ENCODE measurements at places on chromosomes 2 and 18.
A peak's percentile ranks its signal among the peaks of the same experiment; 100 is the strongest.

GRCh38 chr2:241296767-241297166 is 18.7 kb downstream of the HDLBP start:
- DNase-seq: no peak

DNA sequence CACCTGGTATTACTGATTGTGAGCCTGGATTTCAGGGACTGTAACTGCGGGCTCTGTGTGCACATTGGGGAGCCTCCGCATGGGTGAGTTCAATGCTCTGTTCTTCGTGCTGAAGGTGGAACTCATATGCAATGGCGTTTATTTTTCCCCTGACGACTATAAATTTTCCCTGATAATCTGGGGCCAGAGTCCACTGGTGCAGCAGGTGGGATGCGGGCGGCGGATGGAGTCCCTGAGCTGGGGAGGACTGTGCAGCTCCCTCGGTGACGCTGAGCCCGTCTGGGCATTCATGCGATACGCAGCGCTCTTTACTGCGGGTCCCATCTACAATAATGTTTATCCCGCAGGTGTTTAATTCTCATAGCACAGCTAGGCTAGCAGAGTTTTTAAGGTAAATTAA is 181.6 kb upstream of the ALKAL2 start:
- DNase-seq: no peak

- no peak for DNase-seq
These were observed 279.8 kb downstream of the RBM43 start for GRCh38 chr2:150981826-150982225.

DNA sequence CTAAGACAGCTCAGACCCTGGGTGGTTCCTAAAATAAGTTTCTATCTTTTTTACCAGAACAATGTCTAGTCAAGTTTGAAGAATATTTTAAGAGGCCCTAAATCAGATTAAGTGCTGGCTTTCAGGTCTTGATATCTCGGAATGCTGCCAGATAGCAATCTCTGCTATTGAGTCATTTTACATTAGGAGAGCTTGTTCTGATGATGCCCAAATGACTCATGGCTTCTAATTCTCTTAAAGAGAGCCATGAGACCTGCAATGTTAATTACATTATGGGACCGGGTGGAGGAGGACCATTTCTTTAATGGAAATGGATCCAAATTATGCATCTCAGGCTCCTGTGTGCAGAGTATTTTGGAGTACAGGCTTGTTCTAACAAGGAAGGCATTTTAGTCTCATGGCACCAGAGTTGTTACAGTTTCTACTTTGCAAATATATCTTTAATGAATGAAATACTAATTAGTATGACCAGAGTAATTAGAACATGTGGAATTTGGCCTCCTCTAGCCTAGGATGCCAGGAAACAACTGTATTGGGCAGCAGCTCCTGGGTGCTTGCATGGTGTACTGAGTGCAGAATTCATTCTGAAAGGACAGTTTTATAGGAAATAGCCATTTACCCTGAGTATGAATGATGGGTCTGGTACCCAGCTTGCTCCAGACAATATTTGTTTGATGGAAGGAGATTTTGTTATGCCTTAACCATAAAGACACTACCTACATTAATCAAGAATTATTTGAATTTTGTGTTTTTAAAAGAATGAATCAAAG is 94.0 kb upstream of the SULT1C3 start:
- DNase-seq: no peak

DNA sequence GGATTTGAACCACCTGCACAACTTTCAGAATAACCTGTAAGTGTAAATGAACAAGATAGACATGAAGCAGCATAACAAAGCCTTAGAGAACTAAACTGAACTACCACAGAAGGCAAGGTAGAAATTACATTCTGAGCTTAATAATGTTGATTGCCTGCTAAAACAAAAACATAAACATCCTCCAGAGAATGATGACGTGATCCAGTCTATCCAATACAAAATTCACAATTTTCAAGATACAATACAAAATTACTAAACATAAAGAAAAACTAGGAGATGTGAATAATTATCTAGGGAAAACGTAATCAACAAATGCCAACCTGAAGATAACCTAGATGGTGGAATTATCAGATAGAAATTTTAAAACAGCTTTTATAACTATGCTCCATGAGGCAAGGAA is 40.7 kb upstream of the EGR4 start:
- DNase-seq: no peak

DNA sequence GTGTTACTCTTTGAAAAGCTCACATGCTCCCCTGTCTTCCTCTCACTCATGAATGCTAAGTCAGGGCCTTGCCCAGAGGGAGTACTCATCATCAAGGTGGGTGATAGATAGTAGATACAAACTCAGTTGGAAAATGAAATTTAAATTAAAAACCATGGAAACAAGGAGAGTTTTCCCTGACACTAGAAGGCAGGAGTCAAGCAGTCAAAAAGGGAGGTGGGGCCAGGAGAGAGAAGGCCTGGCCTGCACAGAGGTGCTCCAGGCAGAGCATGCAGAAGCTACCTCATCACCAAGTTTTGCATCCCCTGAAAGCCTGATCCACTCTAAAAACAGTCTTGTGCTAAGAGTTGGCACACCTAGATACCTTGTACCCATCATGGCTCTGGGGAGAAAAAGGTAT is 143.7 kb downstream of the MYO5B start:
- no peak for DNase-seq

GRCh38 chr2:55150834-55151233 is 81.3 kb downstream of the CLHC1 start:
- no peak for DNase-seq

- DNase-seq: no peak
These were observed 745 bp downstream of the MSH2 start for GRCh38 chr2:47403609-47404193.

GRCh38 chr2:12513339-12513738 is 203.4 kb upstream of the TRIB2 start:
- no peak for DNase-seq

GRCh38 chr2:18311420-18312195 is 248.8 kb downstream of the RDH14 start:
- DNase-seq: peak; percentile 24

- no peak for DNase-seq
These were observed 102.9 kb downstream of the CCDC141 start for GRCh38 chr2:178947006-178947405.

- no peak for DNase-seq
These were observed 2.0 kb upstream of the MBP start for GRCh38 chr18:77134611-77135010.

GRCh38 chr2:157107877-157108276 is 149.6 kb upstream of the GALNT5 start:
- no peak for DNase-seq

GRCh38 chr18:7755753-7756475 is 188.8 kb downstream of the PTPRM start:
- DNase-seq: no peak

- DNase-seq: no peak
These were observed 32.4 kb downstream of the MOGAT1 start for GRCh38 chr2:222703886-222704285.

GRCh38 chr2:53970724-53971602 is at the start of gene PSME4:
Gene PSME4 (minus strand): TSS chr2:53970993. CDS start chr2:53970784, 209 bp downstream.
- peak; percentile 76 for DNase-seq

- no peak for DNase-seq
These were observed 6.0 kb downstream of the SLC39A10 start for GRCh38 chr2:195663007-195663406.

GRCh38 chr2:231187736-231188505 is 10.5 kb upstream of the ARMC9 start:
- no peak for DNase-seq

GRCh38 chr2:235541838-235542549 is 48.2 kb downstream of the AGAP1 start:
- DNase-seq: no peak

DNA sequence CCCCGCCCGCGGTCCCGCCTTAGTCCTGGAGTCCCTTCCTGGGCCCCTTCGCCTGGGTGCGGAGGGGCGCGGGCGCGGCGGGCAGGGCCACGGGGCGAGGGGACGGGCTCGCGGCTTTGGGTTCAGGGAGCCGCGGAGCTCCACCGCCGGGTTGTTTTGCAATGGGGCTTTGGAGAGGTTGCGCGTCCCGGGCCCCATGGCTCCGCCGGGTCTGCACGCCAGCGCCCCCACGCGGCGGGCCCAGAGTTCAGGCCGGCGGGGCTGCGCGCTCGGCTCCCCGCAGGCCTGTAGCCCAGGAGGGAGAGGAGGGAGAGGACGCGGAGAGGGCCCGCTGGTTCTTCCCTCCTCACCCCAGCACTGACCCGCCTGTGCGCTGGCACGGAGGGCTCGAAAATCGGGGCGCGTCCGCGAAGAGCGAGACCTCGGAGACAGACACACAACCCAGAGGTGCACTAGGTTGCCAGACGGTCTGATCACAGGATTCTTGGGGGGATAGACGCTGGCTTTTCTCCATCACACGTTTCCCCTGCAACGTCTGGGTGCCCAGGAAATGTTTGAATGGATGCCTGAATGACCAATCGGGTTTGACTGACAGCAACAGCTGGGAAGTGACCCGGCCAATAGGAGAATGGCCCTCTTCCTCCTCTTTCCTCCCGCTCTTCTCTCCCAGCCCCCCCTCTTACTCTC is 4.9 kb upstream of the SIX2 start:
- DNase-seq: no peak

DNA sequence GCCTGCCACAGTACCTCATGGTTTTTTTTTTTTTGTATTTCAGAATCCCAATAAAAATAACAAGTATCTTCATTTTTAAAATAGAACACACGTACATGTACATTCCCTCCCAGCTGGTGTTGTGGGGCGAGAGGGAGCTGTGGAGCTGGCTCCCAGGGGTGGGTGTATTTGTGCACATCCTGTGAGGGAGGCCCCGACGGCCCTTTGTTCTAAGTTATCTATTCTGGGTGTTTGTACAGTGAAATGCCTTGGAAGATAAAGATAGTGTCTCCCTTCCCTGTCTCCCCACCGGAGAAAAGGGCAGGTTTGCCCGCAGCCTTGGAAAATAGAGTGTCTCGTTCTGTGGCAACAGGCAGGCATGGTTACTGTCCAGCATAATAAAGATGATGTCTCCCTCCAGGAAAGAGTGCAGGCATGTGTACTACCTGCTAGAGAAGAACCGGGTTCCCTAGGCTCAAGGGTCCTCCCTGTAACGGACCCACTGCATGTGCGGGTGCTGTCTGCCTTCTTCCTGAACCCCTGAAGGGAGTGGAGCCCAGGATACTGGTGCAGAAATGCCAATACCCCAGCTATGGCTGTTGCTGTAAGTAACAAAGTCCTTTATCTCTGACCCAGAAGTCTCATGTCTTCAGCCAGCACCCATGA is 12.1 kb upstream of the ALLC start:
- DNase-seq: no peak

- DNase-seq: no peak
These were observed 4.0 kb downstream of the COPS9 start for GRCh38 chr2:240131941-240132650.

DNA sequence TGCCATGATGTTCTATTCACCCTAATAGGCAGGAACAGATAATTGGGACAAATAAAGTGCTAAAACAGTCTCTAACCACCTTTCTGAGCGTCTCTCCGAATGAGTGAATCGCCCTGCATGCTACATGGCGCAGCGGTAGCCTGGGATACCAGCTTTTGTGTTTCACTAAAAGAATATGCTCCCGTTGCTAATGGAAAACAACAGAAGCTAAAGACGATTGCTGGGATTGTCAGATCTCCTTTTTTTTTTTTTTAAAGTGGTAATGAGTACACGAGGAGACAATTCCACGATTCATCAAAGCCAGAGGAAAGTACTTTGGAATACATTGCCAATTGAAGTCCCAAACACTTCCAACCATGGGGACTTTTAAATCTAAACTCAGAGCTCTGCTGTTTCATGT is 1815.3 kb upstream of the CELF4 start:
- no peak for DNase-seq

DNA sequence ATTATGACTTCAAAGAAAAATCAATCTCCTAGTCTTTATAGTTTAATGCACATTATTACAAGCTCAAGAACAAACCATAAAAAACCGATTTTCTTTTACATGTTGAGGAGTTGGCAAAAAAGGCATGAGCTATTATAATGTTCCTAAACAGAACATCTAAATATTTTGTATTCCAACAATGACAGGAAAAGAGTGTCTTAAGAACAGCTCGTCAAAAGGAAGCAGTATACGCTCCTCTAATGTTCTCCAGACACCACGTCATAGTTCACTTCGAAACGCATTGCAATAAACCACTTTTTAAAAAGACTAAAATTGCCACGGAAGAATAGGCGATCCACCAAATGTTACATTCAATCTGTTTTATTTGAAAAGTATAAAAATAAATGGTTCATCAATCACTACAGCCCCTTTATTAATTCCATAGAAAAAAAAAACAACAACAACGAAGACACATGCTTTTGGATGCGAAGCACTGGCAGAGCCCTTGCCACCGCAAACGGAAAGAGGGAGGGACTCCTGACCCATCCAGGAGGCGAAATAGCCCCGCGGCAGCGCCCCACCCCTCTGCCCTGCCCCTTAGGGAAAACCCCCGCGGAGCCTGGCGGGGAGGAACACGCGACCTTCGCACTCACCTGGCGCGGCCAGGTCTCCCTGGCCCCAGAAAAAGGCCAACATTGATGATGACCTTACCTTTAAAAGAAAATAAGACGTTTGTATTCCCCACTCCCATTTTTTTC is 45.8 kb downstream of the MBP start:
- DNase-seq: no peak

DNA sequence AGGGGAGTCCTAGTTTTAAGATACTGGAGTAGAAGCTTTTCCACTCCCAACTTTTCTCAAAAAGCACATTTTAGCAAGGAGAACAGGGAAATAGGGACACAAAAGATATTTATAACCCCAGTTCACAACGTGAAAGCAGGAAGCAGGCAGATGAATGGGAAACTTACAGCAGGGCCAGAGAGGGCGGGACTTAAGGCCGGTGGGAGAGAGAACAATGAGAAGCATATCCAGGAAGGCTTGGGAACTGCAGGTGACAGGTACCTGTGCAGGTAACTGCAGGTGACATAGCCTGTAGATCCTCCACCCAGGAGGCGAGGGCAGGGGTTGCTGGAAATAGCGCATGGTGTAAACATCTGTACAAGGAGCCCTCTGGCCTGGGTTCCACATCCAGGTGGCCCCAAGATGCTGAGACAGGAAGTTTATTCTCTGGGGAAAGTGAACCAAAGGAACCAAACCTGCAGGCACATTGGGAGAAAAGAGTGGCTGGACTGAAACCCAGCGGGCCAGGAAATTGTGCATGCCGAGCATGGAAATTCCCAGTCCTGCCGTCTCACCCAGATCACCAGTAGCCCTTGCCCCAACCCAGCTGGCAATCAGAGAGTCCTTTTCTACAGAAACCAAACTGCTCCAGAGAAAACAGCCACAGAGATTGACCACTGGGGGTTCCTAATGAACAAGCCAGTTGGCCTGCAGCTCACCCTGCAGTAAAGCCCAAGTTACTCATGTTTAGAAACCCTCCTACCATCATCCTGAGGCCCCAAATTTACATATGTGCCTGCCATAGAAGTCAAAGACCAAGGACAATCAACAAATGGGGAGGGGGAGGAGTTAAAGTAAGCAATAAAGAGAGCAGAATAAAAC is 24.3 kb upstream of the COL6A3 start:
- DNase-seq: no peak

GRCh38 chr2:38524580-38524979 is 78.1 kb downstream of the HNRNPLL start:
- DNase-seq: no peak

- DNase-seq: peak; percentile 48
These were observed 61.4 kb upstream of the ZBTB7C start for GRCh38 chr18:48470484-48471180.

Data from fibroblast of skin of left biceps (primary cell).